ENCODE measurements at places on chromosomes 13 and 19.
A peak's percentile ranks its signal among the peaks of the same experiment; 100 is the strongest.

DNA sequence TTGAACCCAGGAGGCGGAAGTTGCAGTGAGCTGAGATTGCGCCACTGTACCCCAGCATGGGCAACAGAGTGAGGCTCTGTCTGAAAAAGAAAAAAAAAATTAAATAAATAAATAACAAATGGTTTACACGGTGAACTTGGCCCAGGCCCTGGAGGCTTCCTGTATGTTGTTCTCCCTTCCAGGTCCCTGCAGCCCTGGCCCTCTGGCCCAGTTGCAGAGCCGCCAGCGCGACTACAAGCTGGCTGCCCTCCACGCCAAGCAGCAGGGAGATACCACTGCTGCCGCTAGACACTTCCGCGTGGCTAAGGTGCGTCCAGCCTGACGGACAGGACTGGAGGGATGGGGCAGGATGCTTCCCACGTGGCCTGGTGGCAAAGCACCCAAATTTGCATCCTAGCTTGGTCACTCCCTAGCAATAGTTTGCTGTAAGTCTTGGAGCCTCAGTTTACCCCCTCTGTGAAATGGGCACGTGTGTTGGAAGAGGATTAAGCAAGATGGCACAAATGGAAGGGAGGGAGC lies 11.9 kb downstream of the CC2D1A start:
- DNase-seq, result no peak

GRCh38 chr13:98285317-98285716 lies 108.2 kb upstream of the RNF113B start:
- DNase-seq, result no peak

DNA sequence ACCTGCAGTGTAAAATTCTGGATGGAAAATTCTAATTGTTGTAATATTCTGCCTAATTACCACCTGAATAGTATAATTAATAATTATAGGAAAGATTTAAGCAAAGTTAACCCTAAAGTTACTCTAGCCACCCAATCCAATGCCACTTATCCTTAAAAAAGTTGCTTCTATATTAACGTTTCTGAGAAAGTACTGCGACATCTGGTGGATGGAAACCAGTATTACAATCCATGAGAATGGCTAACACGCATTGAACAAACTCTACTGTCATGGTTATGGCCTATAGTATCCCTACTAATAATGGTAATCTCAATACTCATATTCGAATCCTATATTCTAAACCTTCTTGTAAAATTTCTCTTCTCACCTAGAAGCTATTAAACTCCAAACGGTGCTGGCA lies 1551.8 kb downstream of the SLITRK1 start:
- no peak for DNase-seq

- no peak for DNase-seq
These were observed 29.9 kb downstream of the RYR1 start for GRCh38 chr19:38463365-38463764.

DNA sequence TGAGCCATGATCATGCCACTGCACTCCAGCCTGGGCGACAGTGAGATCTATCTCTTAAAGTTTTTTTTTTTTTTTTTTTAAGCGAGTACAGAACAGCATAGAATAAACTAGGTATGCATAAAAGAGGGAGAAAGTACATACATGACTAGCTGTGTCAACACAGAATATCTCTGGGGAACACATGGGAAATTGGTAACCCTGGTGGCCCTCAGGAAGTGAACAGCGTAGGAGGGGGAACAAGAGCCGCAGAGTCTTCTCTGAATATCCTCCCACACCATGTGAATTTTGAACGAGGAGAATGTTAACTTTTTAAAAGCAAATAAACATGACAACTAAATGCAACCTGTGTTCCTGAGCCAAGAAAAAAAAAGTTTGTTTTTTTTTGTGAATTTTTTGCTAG lies 15.2 kb downstream of the PHLDB3 start:
- no peak for DNase-seq

- no peak for DNase-seq
These were observed 117.9 kb downstream of the EFNB2 start for GRCh38 chr13:106417467-106418110.

DNA sequence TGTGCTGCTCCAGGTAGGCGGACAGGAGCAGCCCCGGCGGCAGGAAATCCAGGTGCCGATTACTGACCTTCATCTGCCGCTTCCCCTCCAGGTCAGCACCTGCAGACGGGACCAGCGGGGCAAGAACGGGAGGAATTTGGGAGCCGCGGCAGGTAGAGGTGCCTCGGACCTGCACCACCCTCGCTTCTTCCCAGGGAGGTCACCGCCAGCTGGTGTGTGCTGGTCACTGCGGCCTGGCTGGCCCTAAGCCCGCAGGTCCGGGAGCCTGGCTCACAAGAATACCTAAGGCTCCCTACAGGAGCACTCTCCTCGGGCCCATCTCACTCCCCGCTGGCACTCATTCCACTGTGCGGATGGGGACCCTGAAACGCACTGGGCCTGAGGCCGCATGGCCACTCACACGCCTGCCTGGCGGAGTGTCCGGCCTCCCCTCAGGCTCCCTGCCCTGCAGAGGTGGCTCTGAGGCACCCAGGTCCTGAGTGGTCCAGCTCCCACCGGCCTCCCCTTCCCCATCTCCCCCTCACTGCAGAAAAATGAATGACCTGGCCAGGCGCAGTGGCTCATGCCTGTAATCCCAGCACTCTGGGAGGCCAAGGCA lies 4.3 kb downstream of the RNU6-9 start:
- DNase-seq, result no peak

GRCh38 chr13:24740014-24740890 lies 23.7 kb upstream of the RNF17 start:
- DNase-seq, result no peak

- no peak for DNase-seq
These were observed 37.4 kb downstream of the COG6 start for GRCh38 chr13:39692660-39693438.

- DNase-seq, result peak; percentile 75
These were observed 17.6 kb downstream of the LIG1 start for GRCh38 chr19:48152551-48152950.

DNA sequence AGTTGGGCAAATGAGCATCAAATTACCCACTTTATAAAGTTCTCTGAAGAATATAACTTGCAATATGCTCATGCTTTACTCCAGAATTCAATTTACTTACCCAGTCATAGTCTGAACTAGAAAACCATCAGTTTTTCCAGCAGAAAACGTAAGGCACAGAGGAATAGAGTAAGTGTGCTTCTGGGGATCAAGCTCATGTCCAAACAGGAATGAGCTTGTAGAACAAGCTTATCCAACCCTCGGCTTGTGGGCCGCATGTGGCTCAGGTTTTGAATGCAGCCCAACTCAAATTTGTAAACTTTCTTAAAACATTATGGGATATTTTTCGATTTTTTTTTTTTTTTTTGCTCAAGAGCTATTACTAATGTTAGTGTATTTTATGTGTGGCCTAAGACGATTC lies 308.5 kb upstream of the KLF12 start:
- DNase-seq, result no peak

Data from neural crest cell (in vitro differentiated cells).